ENCODE measurements at places on chromosomes 16 and 17. TPM values are rescaled to one million over a fixed set of nuclear protein-coding genes. Genes with fewer than 3 reads are reported as not detected.

GPRC5C gene
- total RNA-seq, result 32.4 TPM

HS3ST2 gene
- total RNA-seq, result 1.1 TPM

WSCD1 gene
- not detected for total RNA-seq

CSH2 gene
- total RNA-seq, result not detected

GRCh38 chr17:1557355-1558095, 5.1 kb downstream of the PITPNA start:
- DNase-seq, result no peak

- DNase-seq, result no peak
These were observed 71.6 kb downstream of the GPR139 start for GRCh38 chr16:20001856-20002707.

DNA sequence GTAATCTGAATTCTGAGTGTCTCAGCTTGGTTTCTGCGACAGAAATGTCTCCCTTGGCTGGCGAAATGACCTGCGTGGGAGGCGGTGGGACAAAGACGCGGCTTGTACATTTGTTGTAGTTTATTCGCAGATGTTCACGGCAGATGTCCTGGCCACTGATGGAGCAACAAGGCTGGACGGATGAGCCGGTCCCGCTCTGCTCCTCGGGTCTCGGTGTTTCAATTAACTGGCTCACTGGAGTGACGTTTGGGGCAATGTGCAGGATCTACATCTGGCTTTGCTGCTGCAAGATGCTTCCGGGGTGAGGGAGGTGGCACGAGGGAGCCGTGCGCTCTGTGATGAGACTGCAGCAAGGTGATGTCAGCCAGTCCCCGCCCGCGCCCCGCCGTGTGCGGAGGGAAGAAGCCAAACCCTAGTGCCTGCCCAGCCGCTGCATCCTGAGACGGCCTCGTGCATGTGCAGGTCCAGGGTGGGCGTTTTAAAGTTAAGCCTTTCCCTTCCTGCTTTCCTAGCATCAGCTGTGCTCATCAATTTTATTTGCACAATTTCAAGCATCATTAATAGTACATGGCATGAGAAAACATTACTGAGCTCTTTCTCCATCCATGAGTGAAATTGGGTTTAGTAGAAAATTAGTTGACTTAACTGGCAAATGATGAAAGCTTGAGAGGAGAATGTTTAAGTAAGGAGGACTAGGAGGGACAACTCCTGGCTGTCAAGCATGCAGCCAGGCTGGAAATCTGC, 44.4 kb downstream of the MGAT5B start:
- no peak for DNase-seq

DNA sequence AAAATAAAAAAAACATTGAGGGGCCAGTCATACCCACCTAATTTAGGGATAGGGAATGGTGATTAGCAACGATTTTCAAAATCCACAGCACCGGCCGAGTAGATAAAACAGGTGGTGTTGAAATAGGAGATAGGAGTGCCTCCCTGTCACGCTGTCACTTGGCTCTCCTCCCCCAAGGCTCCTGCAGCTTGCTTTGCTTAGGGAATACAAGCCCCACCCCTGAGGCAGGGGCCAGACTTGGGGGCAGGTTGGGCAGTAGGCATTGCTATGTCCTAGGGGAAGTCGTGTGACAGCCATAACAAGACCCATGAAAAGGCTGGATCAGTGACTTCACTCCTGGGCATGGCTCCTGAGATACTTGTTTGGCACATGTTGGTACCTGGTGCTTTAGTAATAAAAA, 25.8 kb downstream of the POLR2A start:
- DNase-seq, result no peak

DNA sequence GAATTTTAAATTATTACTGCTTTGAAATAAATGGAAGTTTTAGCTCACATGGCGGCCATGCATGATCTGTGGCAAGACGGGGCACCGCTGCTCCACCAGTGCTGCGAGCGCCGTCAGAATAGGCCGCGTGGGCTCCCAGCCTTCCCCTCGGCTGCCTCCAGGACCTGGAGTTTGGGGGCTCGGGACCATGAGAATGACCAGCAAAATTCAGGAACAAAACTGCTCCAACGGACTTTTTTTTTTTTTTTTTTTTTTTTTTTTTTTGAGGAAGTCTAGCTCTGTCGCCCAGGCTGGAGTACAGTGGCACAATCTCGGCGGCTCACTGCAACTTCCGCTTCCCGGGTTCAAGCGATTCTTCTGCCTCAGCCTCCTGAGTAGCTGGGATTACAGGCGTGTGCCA, 38.3 kb upstream of the AKAP1 start:
- no peak for DNase-seq

- no peak for DNase-seq
These were observed 3.5 kb downstream of the CTNS start for GRCh38 chr17:3639981-3640596.

GRCh38 chr17:81064678-81065475, 29.9 kb downstream of the BAIAP2 start:
- peak; percentile 50 for DNase-seq

- DNase-seq, result no peak
These were observed 175.6 kb downstream of the PCTP start for GRCh38 chr17:55926276-55926990.

GRCh38 chr17:16929035-16929680, 42.8 kb downstream of the TNFRSF13B start:
- DNase-seq, result no peak
